Stimulated activated CD4-positive, alpha-beta T cell treated with anti-CD3 and anti-CD28 coated beads, Interleukin-2, amount 100 ng/mL, for 4 hours (primary cell): ENCODE measurements at places on chromosomes 2 and 18.

DNA sequence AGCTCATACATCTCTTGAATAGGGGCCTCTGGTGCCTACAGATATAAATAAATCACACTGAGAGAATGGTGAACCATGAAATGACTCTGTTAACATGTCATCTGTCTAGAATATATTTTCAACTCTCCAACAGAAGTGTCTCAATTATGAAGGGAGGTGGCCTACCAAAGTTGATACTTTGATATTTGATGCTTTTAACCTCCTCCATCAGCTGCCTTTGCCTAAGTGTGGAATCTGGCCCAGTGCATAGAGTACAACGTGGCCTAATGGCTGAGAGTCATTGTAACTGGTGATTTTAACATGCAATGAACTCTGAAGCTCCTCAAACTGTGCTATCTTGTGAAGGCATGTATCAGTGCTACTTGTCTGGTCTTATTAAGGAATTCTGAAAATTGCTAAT lies 93.4 kb downstream of the MYO3B start:
- no peak for DNase-seq

DNA sequence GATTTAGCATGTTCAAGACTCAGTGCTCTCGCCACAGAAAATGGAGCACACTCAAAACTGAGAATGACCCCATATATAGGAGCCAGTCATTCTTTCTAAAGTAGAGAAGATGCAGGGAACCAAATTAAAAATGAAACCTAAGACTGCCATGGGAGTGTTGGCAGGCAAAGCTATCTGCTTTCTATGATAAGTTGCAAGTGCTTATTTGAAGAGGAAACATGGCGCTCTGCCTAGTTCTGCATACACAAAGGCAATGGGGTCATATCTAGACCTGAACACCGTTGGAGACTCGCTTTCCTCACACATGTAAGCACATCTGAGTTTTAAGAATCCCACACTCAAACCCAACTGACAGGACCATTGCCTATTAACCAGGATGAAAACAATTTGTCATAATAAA lies 292.5 kb downstream of the ALK start:
- DNase-seq: no peak

- no peak for DNase-seq
Observed at GRCh38 chr2:174820361-174820760, 56.1 kb upstream of the CHRNA1 start.

GRCh38 chr2:64024259-64024949 lies 5.2 kb upstream of the VPS54 start:
- DNase-seq: no peak

- DNase-seq: no peak
Observed at GRCh38 chr18:68992719-68993482, 195.0 kb downstream of the CCDC102B start.

DNA sequence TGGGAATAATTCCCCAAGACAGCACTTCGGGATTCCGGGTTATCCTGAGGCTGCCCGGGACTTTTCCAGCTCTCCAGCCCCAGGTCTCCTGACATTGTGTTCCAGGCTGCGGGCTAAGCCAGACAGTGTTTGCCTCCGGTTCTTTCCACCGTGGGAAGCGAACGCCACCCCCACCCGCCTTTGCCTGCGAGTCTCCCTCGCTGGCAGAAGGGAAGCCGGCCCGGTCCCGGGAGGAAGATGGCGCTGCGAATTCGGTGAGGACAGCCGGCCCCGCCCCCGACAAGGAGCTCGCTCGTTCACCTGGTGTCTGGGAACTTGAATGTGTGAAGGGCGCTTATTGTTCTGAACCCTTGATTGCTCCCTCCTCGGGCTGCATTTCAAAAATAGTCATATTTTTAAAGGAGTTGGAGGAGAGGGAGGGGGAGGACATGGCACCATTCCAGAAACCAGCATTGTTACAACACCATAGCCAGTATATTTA lies 2.9 kb downstream of the LRATD1 start:
- DNase-seq: no peak

DNA sequence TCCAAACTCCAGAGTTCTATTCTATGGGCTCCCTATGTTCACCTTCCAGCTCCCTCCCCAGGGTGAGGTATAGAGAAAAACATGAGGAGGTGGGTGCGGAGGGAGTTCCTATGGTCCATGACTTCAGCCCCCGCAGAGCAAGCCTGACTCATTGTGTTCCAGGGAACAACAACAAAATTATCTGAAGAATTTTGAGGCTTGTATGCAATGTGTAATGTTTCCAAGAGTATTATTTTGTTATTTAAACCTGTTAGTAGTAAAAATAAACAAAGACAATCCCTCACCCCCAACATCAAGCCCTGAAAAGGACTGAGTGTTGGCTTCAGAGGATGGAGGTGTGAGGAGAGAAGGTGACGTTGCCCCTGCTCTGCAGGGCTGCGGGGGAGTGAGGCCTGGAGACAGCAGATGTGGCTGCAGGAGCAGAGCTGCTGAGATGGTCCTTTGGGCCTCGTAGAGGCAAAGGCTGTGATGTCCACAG lies 29.0 kb downstream of the LAMA3 start:
- no peak for DNase-seq

DNA sequence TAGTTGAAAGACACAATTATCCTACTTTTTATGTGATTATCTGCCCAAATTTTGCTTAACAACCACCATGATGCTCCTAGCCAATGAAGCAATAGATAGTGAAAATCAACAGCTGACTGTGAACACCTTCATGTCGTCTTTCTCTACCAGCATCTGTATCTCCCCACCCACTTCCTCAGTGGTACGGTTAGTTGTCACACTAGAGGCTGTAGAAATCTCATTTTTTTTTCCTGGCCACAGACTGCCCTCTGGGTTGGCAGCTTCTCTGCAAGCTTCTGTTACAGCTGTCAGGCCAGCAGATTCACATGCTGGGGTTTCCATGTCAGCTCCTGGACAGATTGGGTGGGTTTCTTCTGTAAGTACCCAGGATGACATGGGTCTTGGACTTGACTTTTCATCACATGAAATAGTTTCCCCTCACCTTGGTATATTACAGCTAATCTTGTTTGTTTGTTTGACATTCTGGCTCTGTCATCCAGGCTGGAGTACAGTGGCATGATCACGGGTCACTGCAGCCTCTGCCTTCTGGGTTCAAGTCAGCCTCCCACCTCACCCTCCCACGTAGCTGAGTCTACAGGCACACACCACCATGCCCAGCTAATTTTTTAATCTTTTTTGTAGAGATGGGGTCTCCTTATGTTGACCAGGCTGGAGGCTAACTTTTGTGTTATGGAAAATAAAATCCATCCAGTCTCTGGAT lies 24.3 kb downstream of the STAT4 start:
- DNase-seq: no peak

DNA sequence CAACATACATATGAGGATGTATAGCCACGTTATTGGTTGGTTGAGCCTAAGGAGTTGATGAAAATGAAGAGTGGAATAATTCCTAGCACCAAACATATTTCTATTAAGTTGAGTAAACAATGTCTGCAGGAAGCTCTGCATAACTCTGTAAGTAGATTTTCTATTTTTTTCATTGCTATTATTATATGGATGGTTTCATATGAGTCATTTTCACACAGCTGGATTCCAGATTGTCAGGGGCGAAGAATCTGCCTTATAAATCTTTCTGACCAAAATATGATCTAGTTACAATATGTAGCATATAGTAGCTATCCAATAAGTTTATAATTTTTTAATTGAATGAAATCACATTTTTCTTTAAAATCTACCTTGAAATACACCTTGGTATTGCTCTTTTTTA lies 468.0 kb upstream of the PKDCC start:
- DNase-seq: no peak

GRCh38 chr2:230347659-230348305 lies 20.8 kb downstream of the SP140L start:
- DNase-seq: no peak

- DNase-seq: no peak
Observed at GRCh38 chr2:111634995-111635538, 248.9 kb downstream of the ANAPC1 start.

GRCh38 chr2:199663157-199663556 lies 187.8 kb downstream of the FTCDNL1 start:
- DNase-seq: no peak

DNA sequence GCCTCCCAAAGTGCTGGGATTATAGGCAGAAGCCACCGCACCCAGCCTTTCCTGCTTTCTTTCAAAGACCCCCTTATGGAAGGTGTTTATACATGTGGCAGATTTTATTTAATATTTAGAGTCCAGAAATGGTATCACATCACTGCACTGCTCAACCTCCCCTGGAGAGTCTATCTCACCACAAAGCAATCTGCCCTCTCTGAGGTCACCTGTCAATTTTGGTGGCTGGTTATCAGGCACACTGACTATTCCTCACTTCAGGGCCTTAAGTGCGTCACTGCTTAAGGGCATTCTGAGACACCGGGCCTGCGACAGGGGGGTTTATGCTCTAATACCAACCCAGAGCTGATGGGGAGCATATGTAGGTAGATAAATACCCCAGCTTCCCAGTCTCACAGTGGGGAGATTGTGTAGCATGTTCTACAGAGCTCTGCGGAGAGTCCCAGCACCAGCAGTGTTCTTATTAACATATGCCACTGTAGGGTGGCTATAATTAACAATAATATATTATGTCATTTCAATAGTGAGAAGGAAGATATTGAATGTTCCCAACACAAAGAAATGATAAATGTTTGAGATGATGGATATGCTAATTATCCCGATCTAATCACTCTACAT lies 42.7 kb upstream of the ZDBF2 start:
- DNase-seq: no peak

DNA sequence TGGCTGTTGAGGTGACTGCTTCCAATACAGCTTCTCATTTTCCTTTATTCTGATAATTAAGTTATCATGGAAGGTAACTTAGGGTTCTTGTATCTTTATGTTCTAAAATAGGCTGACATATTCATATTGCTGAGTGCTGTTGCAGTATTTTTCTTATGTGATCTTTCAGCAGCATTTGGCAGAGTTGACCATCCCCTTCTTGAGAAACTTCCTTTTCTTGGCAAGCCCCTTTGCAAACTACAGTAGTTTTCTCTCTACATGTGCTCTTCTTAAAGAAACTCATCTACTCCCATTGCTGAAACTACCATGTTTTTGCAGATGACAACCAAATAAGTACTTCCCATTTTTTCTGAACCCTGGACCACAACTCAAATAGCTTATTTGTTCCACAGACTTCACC lies 476.5 kb upstream of the TRIB2 start:
- DNase-seq: no peak

DNA sequence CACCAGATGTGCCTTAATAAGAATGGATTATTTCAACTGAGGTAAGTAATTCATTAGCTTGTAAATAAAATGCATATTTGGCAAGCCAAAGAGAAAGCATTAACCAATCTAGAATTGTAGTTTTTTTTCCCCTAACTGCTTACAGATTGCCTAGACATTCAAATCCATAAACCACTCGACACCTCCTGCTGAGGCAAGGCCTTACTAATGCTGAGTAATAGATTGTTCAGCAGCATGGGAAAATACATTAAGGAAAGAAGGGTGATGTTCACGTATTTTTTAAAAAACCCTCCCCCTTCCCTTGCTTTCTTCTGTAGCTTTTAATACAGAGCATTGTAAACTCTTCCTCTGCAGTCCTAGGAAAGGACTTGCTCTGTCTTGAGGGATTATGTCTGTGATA lies 17.0 kb upstream of the LINC00305 start:
- no peak for DNase-seq

DNA sequence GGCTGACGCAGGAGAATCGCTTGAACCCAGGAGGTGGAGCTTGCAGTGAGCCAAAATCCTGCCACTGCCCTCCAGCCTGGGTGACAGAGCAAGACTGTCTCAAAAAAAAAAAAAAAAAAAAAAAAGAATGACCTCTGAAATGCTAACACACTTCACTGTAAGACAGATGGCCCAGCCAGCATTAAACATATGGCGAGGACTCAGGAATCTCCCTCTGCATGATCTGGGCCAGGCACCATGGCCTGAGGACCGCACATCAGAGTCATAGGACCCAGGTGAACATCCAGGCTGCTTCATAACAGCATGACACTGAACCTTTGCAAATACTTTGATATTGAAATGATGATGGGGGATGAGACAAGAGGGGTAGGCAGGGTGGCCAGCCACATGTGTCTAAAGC lies 56.1 kb upstream of the DNMT3A start:
- no peak for DNase-seq

DNA sequence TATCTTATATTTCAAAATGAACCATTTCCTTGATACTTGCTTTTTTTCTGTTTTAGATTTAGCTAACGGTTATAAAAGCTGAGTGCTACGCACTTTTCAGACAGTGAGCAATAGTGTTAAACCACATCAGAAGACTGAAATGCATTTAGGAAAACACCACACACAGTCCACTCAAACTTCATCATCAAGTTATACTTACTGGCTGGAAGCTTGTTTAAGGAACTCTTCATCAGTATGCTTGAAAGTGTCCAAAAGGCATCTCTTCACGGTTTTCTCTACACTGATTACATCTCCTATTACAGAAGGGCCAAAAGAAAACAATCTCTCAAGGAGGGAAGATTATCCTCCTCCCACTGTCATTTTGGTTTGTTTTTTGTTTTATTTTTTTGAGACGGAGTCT lies 19.7 kb downstream of the ILKAP start:
- no peak for DNase-seq

DNA sequence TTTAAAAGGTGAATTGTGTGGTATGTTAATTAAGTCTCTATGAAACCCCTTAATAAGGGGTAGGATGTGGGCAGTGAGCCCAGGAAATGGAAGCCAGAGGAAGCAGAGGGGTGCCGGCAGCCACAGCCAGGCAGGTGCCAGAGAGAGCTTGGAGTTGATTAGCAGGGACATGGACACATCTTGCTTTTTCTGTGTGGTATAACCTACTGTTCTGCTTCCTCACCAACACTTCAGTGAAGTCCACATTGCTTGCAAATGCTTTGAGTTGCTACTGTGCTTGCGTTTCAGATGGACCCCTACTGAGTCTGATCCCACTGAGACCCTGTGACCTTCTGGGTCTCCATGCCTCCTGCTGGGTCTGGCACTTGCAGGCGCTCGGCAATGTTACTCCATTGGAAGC lies 30.3 kb upstream of the ARHGEF4 start:
- no peak for DNase-seq

DNA sequence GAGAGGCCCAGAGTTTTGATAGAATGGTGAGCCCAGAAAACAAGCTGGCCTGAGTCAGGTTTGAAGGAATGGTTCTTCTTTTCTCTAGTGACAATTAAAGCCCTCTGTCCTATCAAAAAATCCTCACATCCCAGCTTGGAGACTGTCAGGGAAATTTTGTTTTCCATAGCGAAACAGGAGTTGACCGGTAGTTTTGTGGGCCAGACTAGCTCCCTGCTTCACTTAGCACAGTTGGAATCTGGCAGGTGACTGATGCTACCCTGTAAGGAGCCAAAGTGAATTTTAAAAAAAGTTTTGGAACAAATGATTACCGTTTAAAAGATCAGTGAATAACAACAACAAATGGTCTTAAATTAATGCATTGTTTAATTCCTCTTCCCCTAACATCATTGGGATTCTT lies 6.7 kb downstream of the NAB1 start:
- no peak for DNase-seq
